Pancreas (tissue), 10 donors: ENCODE measurements at places on chromosomes 2 and 18.

DNA sequence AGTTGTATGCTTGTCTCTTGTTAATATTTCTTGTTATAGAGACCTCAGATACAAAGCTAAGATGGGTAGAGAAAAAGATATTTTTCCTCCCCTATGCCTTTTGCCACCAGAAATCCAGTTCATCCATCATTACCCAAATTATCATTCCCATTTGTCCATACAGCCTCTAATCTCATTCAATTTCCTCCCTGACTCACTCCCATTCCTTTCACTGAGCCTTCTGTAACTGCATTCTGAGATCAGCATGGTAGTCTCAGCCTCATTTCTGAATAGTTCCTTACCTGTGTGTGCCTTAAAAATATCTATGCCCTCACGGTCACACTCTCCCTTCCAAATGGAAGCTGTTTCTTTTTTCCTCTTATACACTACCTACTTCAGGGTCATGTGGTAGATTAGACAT is 15.7 kb upstream of the PIK3C3 start:
- no peak for DNase-seq

DNA sequence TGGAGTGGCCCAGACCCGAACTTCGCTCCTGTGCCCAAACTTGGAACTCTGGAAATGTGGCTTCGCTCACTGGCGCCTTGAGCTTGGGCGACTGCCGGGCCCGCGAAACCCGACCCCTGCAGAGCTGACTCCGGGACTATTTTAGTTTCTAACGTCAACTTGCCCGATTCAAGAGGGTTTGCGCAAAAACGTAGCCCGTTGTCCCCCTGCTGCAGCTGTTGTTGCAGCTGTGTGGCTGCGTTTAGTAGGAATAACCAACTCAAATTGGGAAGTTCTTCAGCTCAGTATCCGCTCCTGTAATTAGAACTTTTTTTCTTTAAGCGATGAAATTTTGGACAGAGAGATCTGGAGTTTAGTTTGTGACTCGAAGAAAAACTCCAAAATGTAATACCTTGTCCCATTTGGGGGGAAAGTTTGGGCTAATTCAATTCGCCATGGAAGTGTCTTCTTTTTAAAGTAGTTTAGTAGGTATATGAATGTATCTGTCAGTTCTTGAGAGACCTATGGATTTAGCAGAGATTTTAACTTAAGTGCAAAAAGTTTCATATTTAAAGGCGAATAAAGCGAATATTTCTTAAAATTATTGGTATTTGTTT is 559 bp downstream of the MYL12A start:
- no peak for DNase-seq

DNA sequence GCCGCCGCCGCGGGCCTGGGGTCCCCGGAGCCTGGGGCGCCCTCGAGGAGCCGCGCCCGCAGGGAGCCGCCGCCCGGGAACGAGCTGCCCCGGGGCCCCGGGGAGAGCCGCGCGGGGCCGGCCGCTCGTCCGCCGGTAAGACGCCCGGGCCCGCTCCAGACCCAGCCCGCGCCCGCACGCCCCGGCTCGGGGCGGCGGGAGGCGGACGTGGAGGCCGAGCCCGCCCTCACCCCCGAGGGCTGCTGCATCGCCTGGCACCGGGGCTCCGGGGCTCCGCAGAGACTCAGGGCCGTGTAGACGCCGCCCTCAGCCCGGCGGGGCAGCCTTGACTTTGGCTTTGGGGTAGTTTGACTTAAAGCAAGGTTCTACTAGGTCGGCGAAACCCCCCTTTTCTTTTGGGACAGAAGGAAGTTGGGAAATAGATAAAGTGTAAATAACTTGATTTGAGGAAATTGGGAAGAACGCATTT is 335 bp downstream of the ERFE start:
- no peak for DNase-seq

DNA sequence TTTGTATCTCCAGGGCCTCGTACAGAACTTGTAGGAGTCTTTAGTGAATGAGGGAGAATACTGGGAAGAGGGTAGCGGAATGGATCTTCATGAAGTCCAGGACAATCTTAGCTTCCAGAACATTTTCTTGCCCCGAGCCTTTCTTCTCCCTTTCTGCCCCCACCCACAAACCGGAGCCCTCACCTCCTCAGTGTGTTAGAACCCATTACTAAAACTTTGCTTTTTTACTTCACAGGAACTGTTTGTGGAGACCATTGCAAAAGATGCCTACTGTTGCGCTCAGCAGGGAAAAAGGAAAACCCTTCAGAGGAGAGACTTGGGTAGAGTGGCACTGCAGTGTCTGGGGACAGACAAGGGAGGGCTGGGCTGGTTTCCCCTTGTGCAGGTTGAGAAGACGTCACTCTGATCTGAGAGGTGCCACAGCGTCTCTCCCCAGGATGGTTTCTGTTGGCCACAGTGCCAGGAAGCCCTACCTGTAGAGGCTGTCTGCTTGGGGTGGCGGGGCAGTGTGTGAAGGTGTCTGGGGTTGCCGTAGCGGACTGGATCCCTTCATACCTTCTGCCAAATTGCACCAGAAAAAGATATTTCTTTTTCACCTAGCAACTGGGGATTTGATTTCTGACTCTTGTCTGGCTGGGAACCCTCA is 786 bp downstream of the POLE4 start:
- DNase-seq = no peak

GRCh38 chr2:37916512-37917082 is 8.5 kb upstream of the RMDN2 start:
- peak; percentile 31 for DNase-seq

DNA sequence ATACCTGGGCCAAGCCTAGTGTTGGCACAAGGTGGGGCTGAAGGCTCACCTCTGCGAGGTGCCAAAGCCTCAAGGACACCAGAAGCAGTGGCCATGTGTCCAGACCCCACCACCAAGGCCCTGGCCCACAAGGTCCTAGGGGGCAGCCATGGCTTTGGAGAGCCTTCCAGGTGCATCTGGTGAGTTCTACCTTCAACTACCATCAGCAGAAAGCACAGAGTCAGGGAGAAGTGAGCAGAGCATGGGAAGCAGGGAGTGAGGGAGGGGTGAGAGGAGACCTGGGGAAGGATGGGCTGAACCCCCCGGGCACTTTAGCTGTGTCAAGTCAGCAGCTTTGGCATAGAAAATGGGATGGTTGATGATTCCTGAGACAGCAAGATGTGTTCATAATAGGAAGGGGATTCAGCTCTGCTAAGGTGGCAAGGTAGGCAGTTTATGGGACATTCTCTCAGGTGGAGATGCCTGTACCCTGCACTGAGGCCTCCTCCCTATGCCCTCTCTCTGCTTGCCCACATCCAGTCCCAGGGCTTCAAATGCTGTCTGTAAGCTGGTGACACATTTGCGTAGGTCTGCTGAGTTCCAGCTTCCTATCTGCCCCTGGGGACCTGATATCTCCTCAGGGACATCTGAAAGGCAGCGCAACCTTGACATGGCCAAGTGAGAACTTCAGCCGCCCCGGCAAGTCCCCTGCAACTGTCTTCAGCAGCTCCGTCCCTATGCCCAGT is 83.4 kb upstream of the RGPD5 start:
- no peak for DNase-seq
